ENCODE measurements at places on chromosomes 11 and 22.

- DNase-seq = no peak
Observed at GRCh38 chr11:2251138-2251537, 19.2 kb downstream of the ASCL2 start.

DNA sequence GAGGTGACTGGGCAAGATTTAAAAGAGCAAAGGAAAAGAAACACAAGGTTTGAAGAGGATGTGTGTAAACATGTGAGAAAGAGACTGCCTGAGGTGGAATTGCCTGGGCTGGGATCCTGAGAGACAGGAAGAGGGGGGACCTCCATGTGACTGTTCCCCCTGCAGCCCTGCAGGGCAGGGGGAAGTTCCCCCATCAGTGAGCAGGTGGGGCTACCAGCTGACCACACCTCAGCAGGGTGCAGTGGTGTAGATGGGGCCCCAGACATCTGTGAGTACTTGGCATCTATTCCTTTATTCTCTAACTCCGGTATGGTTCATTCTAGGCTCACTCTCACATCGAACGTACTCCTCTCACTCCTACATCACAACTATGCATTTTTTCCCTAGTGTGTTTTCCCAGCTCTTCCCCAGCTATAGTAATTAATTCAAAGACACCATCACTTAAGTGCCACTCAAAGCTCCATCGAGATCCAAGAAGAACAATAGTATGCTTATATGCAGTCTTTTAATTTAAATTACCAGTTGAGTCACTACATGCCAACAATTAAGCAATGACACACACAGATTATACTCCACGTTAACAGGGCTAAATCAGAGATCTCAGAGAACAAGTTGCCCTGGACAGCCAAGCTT is 42.7 kb downstream of the LGR4 start:
- no peak for DNase-seq

DNA sequence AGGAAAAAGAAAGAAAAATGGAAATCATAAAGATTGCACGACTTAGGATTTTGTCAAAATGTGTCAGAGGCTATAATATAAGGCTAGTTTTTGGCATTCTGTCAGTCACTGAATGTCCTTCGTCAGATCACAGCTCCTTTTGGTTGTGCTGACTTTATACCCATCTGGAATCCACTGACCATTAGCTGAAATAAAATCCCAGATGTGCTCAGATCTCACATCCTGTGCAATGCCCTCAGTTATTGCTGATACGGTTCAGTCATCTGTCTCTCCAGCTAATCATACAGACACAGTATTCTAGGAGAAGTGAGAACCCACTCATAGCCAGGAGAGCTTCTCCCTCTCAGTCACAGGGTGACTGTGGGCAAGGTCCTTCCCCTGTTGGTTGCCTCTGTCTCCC is 11.5 kb downstream of the CD44 start:
- no peak for DNase-seq

DNA sequence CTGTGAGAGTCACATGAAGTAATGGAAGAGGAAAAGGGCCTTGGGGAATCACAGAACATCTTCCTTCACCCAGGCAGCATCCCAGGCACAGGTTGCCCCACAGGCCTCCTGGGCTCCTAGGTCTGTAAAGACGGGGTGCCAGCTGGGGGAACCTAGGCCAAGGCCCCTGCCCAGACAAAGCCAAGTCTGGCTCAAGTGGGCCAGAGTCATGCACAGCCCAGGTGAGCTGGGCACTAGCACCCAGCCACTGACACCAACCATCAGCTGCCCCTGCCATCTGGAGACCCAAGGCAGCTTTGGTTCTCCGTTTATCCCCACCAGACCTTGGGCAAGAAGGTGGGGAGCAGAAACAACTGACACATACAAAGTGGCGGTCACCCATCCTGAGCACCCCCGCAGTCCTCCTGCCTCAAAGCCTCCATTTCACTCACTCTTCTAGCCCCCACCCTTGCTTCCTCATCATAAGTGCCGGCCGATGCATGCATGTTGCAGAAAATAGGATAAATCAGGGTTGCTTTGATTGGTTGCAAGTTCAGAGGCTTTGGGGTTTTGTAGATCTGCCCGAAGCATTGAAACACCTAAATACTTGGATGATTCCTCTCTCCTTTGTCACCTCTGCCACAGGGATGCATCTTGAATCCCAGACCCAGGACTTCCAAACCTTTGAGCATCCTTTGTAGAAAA is 26.5 kb upstream of the TMPRSS4 start:
- no peak for DNase-seq

DNA sequence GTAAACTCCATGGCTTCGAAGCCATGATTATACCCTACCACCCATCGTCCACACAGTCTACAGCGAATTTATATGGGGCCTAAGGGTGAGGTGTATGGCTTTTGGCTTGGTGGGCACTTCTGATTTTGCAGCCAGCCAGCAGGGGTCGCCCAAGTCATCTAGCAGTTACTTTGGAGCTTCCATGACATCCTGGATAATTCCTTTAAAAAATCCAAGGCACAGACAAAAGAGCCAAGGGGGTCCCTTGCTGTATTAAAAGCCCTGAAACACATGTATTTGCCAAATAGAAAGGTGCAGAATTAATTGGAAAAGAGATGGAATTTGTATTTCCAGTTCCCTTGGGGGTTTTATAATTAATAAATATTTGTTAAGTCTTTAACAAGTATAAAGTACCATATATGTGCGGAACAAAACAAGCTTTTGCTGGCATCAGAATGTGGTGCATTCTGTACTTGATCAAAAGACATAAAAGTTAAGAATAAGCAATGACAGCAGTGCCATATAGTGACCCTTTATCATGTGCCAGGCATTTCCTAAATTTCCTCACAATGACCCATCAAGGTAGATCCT is 132.8 kb upstream of the PITPNB start:
- DNase-seq = peak; percentile 23

- DNase-seq = no peak
Observed at GRCh38 chr11:45092901-45093760, 53.3 kb upstream of the PRDM11 start.

- no peak for DNase-seq
Observed at GRCh38 chr22:39287076-39287725, 32.2 kb downstream of the RPL3 start.

- no peak for DNase-seq
Observed at GRCh38 chr11:85165819-85166218, 461.3 kb downstream of the DLG2 start.

- DNase-seq = no peak
Observed at GRCh38 chr22:29524442-29525191, 28.9 kb downstream of the THOC5 start.

- no peak for DNase-seq
Observed at GRCh38 chr22:27972732-27973698, 54.0 kb upstream of the PITPNB start.

DNA sequence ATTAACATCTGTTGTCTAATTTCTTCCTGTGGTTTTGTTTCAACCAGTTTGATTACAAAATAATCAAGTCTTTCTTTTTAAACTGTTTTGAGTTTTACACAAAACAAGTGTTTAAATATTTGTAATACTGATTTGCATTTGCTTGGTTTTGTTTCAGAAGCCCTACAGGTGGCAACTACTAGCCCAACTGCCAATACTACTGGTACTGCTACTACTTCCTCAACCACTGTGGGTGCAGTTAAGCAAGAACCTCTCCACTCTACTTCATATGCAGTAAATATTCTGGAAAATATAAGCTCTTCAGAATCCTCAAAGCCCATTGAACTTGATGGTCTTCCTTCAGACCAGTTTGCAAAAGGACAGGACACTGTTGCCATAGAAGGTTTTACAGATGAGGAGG is 61.1 kb downstream of the QSER1 start:
- DNase-seq = no peak

DNA sequence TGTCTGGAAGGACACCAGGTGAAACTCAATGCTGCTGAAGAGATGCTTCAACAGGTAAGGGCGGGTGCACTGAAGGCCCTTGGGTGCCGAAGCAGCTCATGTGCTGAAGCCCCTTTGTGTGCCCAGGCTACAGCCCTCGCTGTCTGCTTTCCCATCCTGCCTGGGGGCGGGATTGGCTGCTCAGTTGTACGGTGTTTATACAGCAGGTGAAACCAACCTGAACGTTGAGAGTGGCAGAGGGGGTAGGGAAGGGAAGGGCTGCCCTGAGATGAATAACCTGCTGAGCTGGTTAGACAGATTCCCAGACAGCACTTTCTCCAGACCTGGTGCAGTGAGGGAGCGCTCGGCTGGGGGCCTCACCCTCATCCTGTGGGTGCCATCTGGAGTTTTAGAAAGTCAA is 75.7 kb downstream of the CYB5R2 start:
- no peak for DNase-seq

DNA sequence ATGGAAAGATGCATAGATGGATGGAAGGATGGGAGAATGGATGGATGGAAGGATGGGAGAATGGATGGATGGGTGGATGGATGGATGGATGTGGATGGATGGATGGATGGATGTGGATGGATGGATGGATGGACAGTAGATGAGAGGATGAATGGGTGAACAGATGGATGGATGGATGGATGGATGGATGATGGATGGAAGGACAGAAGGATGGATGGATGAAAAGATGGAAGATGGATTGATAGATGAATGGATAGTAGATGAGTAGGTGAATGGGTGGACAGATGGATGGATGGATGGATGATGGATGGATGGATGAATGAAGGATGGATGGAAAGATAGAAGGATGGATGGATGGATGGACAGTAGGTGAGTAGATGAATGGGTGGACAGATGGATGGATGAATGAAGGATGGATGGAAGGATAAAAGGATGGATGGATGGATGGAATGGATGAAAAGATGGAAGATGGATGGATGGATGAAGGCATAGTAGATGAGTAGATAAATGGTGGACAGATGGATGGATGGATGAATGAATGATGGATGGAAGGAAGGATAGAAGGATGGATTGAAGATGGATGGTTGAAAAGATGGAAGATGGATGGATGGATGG is 15.5 kb downstream of the FGF3 start:
- no peak for DNase-seq

GRCh38 chr22:48944751-48945620 is 882.7 kb downstream of the BRD1 start:
- no peak for DNase-seq

GRCh38 chr22:50342651-50343540 is at the start of gene PPP6R2:
Gene PPP6R2, plus strand, starts transcription at chr22:50343327. Its CDS starts 50,582 bp downstream, at chr22:50393909.
- no peak for DNase-seq

- no peak for DNase-seq
Observed at GRCh38 chr22:36384766-36385481, 2.8 kb downstream of the MYH9 start.

- DNase-seq = no peak
Observed at GRCh38 chr11:65329478-65329877, 4.2 kb upstream of the DPF2 start.

DNA sequence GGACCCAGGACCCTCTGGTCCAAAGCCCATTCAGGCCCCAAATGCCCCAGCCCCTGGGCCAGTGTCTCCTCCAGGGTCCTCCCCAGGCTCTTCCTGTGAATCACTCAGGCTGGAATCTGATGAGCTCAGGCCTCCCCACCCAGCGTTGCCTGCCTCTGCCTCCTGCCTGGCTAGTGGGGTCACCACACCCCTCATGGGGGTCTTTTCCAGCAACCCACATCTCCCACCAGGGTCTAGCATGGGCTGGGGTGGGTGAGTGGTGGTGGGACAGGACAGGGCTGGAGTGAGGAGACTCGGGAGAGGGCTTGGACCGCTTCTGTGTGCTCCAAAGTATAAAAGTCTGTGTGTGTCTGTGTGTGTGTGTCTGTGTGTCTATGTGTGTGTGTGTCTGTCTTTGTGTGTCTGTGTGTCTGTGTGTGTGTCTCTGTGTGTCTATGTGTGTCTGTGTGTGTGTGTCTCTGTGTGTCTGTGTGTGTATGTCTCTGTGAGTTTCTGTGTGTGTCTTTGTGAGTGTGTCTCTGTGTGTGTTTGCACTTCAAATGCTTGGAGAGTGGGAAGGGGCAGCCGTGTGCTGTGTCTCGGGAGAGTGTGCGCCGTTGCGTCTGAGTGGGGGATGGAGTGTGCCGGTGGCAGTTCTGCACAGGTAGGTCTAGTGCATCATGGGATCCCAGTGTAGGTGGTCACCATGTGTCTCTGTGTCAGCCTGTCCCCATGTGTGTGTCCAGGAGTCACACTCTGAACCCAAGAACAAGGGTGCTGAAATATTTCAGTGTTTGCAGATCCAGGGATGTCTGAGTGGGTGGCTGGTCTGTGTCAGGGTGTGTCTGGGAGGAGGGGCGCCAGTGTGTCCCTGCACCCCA is 8.8 kb downstream of the RIN1 start:
- no peak for DNase-seq

- no peak for DNase-seq
Observed at GRCh38 chr11:93573184-93573583, 30.0 kb upstream of the SMCO4 start.

DNA sequence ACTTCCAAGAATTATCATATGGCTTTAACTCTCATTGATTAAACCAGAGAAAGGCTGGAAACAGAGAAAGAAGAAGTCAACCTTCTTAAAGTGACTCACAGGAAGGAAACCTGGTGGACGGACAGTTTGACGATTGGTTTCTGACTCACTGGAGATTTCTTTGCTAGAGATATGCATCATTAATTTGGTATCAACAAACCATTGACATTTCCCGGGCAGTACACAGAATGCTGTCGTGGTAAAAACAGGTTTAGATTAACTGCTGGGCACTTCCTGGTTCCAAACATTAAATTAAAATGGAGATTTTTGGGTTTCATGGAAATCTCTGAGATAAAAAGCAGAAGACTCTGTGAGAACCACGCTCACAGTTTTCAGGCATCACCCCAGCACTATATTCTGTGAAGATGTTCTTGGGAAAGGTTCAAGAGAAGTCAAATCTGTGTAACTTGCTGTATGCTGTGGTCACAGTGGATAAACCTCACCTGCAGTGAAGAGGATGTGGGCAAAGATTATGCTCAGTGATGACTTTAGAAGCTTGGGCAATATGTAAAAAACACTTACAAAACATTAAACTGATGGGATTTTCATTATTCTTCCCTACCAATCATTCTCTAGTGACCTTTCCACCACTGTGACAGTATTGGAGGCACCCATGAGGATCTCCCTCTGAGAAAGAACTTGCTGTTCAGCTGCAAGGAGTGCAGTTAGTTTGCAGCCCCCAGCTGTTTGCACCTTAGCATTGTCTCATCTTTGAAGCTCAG is 61.1 kb upstream of the CD44 start:
- DNase-seq = no peak

DNA sequence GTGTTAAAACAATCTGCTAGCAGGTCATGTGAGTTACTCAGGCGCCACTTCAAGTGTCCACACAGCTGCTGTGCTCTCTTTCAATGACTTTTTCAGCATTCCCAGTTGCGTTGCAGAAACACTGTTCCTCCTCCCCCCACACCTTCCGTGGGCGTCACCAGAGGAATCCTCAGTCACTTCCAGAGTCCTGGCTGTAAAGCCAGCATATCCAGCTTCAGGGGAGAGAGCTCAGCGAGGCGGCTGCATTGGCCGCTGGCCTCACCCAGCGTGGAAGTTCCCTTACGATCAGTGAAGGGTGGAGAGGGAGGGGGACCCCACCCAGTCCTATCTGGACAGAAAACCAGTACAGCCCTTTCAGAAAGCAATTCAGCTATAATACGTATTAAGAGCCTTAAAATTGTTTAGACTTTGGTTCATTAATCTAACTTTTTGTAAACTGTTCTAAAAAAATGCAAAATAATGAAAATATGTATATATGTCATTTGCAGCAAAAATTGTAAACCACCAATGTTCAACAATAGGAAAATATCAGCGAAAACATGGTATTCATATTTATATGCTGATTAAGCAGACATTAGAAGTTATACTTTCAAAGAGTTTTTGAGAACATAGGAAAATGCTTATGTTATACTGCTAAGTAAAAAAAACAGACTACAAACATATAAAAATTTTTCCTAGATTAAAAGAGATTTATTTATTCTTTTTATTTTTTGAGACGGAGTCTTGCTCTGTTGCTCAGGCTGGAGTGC is 2.8 kb upstream of the ANO9 start:
- DNase-seq = no peak

GRCh38 chr11:80083531-80083951 is 642.7 kb upstream of the TENM4 start:
- DNase-seq = no peak

- DNase-seq = no peak
Observed at GRCh38 chr22:49770547-49771265, 57.0 kb downstream of the BRD1 start.
